ENCODE measurements at places on chromosomes 3 and 15.

DNA sequence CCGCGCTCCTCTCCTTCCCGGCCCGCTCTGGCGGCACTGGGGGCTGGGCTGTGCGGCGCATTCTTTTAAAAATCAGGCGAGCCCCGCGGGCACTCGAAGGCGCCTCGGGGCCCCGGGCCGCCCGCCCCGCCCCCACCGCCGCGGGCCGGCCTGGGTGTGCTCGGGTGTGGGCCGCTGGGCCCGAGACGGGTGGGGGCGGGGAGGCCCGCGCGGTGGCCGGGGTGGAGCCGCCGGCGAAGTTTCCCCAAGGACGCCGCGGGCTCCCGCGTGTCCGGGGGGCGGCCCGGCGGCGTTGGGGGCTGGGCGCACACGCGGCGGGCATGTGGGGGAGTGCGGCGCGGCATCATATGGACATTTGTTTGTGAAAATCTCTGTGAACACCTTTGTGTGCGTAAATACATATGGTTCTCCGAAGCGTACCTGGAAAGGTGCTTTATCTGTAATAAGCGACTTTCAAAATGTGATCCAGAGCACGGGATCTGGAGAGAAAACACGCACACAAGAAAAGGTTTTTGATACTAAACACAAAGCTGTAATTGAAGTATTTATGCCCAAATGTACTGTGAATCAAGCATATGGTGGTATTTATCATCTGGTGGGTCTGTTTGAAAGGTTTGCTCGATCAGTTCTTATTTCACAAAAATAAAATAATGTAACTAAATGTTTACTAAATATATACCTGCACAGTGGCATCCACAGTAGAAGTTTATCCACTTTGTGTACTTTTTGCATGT, 612 bp upstream of the TBL1XR1 start:
- DNase-seq: no peak

DNA sequence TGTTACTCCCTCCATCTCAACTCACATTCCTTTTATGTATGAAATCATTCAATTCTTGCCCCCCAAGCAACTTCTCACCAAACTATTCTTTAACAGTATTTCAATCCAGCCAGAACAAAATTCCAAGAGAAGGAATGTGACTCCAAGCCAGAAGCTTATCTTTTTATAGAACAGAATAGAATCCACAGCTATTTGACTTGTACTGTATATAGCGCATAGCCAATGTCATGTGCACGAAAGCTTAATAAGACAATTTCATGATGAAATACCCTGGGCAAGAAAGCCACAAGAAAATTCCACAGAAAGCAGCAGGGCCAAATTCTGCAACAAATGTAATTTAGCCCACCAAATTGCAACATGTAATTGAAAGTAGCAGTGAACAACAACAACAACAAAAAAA, 127.6 kb upstream of the UBE2E2 start:
- no peak for DNase-seq

- no peak for DNase-seq
Measured at GRCh38 chr15:66927201-66928077, 138.0 kb upstream of the SMAD3 start.

- DNase-seq: no peak
Measured at GRCh38 chr15:99729920-99730319, 3.3 kb downstream of the LYSMD4 start.

- no peak for DNase-seq
Measured at GRCh38 chr3:120604784-120605183, 8.6 kb downstream of the NDUFB4 start.
